ENCODE measurements at places on chromosomes 3 and 15.

DNA sequence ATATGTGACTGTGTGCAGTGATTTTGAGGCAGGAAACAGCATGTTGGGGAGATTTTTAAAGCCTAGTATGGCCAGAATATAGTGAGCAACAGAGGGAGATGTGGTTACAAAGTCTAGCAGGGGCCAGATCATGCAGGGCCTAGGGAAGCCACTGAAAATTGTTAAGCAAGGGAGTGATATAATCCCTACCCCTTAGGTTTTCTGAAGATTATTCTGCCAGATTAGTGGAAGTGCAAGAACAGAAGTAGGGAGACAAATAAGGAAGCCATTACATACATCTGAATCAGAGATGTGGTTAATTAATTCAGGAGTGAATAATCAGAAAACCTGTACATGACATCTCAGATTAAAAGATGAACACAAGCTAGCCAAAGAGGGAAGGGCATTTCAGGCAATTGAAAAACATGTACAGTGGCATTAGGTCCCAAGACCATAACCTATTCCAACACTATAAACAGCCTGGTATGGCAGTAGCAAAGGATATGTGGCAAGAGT, 54.8 kb downstream of the MSL2 start:
- no peak for DNase-seq

DNA sequence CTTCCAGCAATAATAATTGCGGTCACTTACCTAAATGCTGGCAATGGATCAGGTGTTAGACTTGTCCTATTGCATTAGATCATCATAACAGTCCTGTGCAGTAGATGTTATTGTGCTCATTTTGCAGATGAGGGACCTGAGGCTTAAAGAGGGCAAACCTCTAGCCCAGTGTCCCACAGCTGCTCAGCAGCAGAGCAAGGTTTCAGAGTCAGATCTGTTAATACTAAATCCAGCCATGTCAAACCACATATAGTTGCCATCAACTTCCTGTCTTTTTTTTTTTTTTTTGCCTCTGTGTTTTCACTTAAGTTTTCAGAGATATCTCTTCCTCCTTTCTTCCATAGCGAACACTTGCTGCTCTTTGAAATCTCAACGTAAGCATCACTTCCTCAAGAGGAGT, 12.1 kb downstream of the FEZF2 start:
- DNase-seq = no peak

GRCh38 chr15:84633311-84634227, 20.5 kb downstream of the WDR73 start:
- DNase-seq = peak; percentile 76

- DNase-seq = no peak
Observed at GRCh38 chr15:40693904-40694687, 878 bp upstream of the RAD51 start.

DNA sequence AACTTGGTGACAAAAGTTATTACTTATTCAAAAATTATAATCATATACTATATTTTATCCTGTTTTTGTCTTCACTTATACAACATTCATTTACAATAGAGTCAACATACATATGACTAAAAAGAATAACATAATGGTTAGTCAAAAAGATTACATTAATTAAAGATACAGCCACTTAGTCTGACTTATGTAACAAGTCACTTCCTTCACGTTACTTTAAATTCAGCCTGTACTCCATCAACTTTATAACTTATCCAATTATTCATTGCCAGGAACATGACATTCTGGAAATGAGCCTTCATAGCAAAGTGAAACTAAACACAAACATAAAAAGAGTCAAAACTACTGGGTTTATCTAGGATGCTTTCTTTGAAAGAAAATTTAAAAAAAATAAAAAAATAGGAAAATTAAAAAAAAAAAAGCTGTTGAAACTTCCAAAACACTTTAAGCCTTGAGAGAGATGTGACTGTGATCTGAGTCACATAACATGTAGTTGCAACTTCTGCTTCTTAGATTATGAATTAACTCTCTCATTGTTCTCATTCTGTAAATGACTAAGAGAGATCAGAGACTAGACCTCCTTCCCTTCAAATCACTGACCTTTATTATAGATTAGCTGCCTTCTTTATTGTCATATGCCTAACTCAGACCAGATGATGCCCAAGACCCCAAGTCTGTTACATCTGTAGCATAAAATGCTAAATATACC, 107.8 kb downstream of the MYRIP start:
- DNase-seq = no peak

DNA sequence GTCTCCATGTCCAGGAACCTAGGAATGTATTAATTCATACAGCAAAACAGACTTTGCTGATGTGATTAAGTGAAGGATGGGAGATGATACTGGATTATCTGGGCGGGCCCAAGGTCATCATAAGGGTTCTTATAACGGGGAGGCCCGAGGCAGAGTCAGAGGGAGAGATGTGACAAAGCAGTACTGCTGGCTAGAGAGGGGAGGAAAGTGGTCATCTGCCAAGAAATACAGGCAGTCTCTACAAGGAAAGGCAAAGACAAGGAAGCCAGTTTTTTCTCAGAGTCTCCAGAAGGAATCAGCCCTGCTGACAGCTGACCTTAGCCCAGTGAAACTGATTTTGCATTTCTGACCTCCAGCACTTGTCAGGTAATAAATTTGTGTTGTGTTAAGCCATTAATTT, 66.2 kb upstream of the CORO2B start:
- no peak for DNase-seq

GRCh38 chr3:197297476-197298340, 704 bp downstream of the DLG1 start:
- DNase-seq = peak; percentile 91

DNA sequence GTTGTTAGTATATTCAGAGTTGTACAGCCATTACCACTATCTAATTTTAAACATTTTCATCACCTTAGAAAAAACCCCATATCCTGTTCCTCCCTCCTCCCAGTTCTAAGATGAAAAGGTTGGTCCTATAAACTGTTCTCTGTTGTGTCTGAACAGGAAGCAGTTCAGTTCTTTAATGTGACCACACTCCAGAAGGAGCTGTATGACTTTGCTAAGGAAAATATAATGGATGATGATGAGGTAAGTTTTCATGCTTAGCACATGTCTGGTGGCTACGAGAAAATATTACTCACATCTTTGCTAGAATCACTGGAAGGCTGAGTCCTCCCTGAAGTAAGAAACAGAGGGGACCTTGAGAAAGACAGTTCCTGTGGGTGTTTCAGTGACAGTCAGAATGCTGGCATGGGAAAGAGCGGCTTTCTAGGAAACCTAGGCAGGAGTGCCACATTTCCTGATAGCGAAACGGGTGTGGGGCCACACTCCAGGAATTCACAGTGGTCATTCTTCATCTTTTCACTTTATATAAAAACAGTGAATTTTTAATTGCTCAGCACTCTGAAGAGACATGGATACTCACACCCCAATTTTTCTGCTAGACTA, 20.3 kb downstream of the CRTAP start:
- DNase-seq = no peak

GRCh38 chr15:60961541-60962485, 267.3 kb downstream of the RORA start:
- no peak for DNase-seq

DNA sequence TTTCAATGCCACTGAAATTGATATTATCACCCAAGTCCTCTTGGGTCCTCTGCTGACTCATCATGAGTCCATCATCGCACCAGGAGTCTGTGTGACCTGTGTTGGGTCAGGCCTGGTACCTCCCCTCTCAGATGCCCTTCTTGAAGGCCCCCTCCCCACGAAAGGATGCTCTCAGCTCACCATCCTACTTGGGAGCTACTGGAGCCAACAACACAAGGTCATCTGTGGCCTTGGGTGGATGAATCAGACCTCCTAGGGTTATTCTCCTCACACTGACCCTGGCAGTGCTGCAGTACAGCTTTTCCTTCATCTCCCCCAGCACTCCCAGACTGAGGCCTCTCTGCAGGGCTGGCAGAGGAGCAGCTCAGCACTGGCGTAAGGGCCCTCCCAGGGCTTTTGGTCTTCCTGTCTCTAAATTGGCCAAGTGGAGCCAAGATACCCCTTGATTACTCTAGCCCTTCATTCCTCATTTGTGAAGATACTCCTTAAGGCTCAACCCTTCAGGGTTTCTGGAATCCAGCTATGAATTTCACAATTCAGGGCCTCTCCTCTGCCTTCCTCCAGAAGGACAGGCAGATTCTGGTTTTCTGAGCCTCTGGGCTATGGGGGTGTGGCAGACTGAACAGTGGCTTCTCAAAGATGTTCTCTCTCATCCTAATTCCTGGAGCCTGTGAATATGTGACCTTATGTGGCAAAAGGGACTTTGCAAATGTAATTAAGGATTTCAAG, 80.7 kb upstream of the GSK3B start:
- no peak for DNase-seq

GRCh38 chr3:34386309-34386708, 587.9 kb downstream of the PDCD6IP start:
- no peak for DNase-seq

DNA sequence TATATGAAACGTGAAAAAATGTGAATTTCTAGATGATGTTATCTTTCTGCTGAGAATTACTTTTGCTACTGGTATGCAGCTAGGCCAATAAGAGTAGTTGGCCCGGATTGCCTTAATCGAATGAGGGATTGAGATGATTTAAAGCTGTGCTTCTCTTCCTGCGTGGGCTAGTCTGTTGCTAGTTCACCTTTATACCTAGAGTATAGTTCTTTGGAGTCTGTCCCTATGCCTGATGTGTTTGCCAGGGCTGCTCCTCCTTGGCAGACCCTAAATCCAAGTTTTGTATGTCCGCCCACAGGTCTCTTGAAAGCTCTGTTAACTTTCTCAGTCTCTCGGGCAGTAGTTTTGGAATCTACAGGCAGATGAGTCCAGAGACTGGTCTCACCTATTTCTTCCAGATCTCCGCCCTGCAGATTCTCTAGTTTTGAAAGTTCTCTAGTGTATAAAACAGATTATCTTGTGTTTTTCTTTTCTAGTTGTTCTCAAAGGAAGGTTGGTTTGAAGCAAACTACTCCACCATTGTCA, 64.9 kb downstream of the MEF2A start:
- no peak for DNase-seq

DNA sequence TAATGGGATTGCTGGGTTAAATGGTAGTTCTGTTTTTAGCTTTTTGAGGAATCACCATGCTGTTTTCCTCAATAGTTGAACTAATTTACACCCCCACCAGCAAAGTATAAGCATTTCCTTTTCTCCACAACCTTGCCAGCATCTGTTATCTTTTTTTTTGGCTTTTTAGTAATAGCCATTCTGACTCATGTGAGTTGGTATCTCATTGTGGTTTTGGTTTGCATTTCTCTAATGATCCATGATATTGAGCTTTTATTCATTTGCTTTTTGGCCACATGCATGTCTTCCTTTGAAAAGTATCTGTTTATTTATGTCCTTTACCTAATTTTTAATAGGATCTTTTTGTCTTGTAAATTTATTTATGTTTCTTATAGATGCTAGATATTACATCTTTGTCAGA, 288.2 kb downstream of the EPHA6 start:
- DNase-seq = no peak
